Lung microvascular endothelial cell (primary cell): ENCODE measurements at places on chromosomes 1 and 21. TPM values are rescaled to one million over a fixed set of nuclear protein-coding genes. Genes with fewer than 3 reads are reported as not detected.

The C1orf198 gene
- total RNA-seq, result 15.5 and 16.1 TPM in 2 replicates

The CDA gene
- total RNA-seq, result 0.65 and 1.6 TPM in 2 replicates

The DPT gene
- not detected in 2 replicates for total RNA-seq

The DLGAP3 gene
- under 0.01 TPM in 1 of 2 replicates, not detected in the other for total RNA-seq

The RSRP1 gene
- 71.7 and 154 TPM in 2 replicates for total RNA-seq

The RIT1 gene
- total RNA-seq, result 19.0 and 26.0 TPM in 2 replicates

The FAM151A gene
- total RNA-seq, result not detected in 2 replicates

The SNX7 gene
- total RNA-seq, result 21.2 and 32.9 TPM in 2 replicates

The ZSWIM5 gene
- 4.8 and 10.1 TPM in 2 replicates for total RNA-seq

The SKI gene
- total RNA-seq, result 11.8 and 18.3 TPM in 2 replicates

The MX1 gene
- total RNA-seq, result 0.99 and 4.1 TPM in 2 replicates

The WDR26 gene
- total RNA-seq, result 51.4 and 61.7 TPM in 2 replicates

The PLA2G2F gene
- not detected in 2 replicates for total RNA-seq

- DNase-seq, result no peak
Measured at GRCh38 chr1:169089776-169090175, 16.7 kb upstream of the ATP1B1 start.

- no peak for DNase-seq
Measured at GRCh38 chr1:94101613-94102525, 19.1 kb downstream of the ABCA4 start.

DNA sequence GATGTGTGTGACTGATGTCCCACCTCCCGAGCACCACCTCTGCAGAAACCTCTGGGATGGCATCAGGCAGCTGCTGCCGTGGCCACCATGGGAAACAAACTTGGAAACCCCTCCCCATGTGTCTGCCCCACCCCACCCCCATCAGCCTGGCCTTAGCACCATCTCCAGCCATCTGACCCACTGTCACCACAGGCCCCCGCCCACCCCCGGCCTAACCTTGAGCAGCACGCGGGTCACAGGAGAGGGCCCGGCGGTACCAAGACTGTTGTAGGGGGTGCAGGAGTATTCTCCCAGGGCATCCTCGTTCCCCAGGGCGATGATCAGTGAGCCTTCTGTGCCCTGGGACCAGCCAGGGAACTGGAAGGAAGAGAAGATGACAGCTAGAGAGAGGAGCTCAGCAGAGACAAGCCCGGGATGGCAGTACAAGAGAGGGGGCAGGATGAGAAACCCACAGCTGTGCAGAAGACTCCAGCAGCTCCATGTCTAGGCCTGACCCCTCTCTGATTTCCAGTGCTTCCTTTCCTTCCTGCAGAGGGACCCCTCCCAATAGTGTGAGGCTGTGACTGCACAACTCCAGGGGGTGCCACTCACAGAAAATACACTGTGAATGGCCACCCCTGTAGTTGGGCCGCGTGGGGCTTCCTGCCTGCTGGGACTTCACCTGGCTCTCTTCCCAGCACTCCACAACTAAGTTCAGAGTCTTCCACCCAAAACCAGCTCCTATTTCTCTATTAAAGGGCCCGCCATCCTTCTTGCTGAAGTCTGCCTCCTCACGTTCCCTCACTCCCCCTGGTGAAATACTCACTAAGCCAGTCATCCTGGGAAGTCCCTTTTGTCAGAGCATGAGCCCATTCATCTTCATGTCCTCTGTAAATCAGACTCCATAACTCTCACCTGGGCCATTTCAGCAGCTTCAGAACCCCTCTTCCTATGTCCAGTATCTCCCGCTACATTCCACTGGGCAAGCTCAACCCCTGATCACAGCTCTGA lies 7.3 kb upstream of the TAGLN2 start:
- DNase-seq, result no peak

GRCh38 chr1:172672720-172673119 lies 13.8 kb downstream of the FASLG start:
- no peak for DNase-seq

GRCh38 chr1:150473659-150474058 lies 13.6 kb upstream of the TARS2 start:
- DNase-seq, result no peak

DNA sequence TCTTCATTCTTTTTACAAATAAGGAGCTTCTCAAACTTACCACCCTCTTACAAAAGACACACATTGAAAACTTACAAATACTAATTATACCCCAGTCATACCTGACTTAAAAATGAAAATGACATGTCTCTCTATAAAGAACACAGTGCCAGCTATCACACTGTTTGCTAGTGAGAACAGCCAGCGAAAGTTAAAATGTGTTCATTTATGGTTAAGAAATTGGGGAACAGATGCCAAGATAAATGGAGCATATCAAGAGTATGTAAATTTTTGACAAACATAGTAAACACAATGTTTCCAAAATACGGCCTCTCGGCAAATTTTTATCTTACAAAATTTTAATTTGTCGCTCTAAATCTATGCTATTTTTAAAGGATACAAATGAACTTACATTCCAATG lies 1422.9 kb downstream of the KCNT2 start:
- DNase-seq, result no peak

GRCh38 chr1:224113545-224113917 lies 380 bp upstream of the FBXO28 start:
- no peak for DNase-seq

- DNase-seq, result no peak
Measured at GRCh38 chr1:9078752-9079500, 9.5 kb upstream of the SLC2A5 start.

- no peak for DNase-seq
Measured at GRCh38 chr1:18614069-18614735, 16.4 kb upstream of the PAX7 start.

DNA sequence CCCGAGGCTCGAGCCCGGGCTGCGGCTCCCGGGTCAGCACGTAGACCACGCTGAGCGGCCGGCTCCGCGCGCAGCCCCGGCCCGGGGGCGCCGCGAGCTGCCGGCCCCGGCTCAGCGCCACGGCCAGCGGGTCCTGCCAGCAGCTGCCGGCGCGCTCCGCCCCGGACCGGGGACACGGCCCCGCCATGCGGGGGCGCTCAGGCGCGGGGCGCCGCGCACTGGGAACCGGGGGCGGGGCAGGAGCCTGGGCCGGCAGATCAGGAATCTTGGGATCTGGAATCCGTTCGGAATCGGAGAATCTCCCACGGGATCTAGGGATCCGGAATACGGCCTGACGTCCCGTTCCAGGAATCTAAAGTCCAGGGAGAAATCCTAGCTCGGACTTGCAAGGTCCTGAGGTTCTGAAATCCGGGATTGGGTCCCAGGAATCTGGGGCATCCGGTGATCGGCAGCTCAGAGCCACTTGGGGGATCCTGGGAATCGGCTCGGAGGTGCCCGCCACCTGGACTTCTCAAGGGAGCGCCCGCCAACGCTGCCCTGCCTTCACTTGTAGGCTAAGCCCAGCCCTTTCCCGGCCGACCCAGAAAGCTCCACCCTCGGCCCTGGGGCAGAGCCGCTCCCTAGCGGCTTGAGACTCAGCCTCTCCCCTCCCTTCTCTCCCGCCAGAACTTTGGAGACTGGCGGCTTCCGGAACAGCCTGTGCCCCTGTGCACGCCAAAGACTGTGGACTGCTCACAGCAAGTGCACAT lies at the start of gene MAP3K6:
TSS of gene MAP3K6 (minus strand) at position 551 of the 749 bp plus-strand sequence. CDS start at position 187, 364 bp downstream.
- DNase-seq, result peak; percentile 71

DNA sequence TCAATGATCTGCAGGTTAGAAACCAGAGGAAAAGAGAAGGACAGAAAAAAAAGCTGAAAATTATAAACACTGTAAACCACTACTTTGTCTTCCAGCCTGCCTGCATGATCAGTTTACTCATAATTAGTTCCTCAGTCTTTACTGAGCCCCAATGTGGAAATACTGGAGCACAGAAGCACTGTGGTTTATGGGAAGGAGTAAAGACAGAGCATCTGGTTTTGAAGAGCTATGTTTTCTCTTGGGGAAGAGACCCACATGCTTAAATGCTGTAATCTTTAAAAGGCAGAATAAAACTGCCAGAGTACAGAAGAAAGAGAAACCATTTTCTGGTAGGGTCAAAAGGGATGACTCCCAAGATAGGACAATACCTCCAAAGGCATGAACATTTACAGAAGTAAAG lies 159.0 kb upstream of the ZNHIT6 start:
- no peak for DNase-seq

GRCh38 chr1:14094611-14095400 lies 394.8 kb downstream of the PRDM2 start:
- no peak for DNase-seq

DNA sequence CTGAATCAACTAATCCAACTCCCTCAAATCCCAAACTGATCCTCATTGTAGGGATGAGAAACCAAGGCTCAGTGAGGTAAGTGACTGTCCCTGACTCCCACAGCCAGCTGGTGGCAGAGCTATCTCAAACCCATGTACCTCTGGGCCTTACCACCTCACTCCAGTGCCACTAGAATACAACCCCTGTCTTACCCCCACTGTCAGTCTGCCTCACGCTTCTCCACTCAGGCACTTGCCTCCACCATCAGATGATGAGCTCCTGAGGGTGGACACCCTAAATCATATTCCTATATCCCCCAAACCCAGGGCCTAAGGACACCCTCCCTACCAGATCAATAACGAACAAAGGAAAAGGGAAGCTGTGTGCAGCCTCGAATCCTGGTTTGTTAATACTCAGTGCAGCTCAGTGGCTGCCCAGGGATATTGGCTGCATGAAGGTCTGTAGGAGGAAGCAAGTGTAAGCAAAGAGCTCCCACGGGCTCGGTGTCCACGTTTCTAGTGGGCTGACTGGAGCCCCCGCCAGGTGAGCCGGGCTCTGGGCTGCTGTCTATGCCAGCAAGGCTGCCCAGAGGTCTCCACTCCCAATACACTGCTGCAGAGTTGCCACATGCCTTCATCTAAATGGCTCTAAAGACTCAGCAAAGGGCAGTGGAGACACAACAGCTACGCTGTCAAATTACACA lies 533.4 kb downstream of the MATN1 start:
- no peak for DNase-seq

DNA sequence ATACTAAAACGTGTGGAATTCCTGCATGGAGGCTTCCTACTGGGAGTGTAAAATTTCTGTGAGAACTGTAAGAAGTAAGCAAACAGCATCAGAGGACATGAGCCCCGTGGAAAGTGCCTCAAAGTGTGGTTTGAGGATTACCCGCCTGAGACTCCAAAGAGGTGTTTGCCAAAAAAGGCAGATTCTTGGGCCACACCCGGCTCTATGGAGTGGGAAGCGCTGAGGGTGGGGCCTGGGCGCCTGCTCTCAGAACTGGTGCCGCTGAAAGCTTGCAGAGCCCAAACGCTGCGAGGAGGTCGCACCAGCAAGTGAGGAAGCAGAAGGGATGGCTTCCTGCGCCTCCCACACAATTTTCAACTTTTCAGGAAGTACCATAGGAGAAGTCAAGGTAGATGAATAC lies 43.0 kb upstream of the PSEN2 start:
- no peak for DNase-seq

- DNase-seq, result no peak
Measured at GRCh38 chr1:11071463-11072215, 11.8 kb upstream of the SRM start.

GRCh38 chr1:111654839-111655238 lies 35.2 kb downstream of the RAP1A start:
- no peak for DNase-seq

- no peak for DNase-seq
Measured at GRCh38 chr1:2316451-2316961, 74.8 kb downstream of the MORN1 start.

- DNase-seq, result no peak
Measured at GRCh38 chr1:14880456-14881316, 272.9 kb upstream of the TMEM51 start.

- no peak for DNase-seq
Measured at GRCh38 chr1:26191739-26192138, 1.3 kb downstream of the CATSPER4 start.
